A549 (cell line): ENCODE measurements at places on chromosomes 3 and 15.
A peak's percentile ranks its signal among the peaks of the same experiment; 100 is the strongest.

DNA sequence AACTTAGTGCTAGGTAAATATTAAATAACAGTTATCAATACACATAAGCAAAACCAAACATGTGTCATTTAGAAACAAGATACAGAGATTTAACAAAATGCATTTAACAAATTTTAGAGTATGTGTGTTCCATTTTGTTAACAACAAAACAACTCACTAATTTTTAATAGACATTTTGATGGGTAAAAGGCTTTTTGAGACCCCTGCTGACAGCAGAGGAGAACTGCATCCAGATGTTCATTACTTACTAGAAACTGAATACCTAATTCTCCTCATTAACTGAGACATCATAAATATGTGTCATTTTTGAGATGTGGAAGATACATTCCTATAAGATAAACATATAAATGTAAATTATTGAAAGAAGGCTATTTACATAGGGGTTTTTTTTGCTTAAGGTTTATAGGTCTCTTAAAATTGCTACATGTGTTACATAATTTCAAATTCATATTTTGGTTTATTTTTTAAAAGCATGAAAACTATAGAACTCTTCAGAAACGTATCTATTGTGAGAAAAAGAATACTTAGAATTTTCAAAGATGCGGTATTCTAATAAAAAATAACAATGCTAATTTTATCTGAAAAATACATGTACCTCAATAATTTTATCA, 1009.8 kb downstream of the TUSC7 start:
- peak; percentile 17 for DNase-seq

- no peak for DNase-seq
Measured at GRCh38 chr15:37789881-37790280, 144.6 kb upstream of the TMCO5A start.

DNA sequence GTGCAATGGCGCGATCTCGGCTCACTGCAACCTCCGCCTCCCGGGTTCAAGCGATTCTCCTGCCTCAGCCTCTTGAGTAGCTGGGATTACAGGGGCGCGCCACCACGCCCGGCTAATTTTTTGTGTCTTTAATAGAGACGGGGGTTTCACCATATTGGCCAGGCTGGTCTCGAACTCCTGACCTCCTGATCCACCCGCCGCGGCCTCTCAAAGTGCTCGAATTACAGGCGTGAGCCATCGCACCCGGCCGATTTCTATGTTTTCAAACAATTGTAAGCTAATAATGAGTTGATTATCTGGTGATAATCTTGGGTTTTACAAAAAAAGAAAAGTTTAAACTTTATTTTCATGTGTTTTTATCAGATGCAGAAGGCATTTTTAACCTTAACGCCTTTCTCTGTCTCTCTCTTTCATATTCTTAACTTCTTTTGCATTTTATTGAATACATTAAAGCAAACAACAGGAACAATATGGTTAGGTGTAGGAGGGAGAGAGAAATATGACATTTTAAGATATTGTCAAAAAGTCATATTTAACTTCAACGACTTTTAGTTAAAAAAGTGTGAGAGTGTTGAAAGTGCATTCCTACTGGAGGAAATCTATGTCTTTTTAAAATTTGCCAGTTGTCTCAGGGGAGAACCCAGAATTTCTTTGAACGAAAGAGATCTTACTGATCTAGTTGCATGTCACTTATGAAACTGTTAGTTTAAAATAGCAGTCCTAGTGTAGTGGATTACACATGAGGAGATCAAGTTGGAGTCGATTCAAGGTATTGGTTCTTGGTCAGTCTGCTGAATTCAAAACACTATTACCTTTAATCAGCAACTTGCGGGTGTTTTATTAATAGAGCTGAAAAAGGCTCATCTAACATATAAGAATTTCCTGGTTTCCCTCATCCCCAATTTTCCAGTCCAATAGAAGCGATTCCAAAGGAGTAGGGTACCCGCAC, 3.4 kb upstream of the MEIS2 start:
- DNase-seq: no peak

DNA sequence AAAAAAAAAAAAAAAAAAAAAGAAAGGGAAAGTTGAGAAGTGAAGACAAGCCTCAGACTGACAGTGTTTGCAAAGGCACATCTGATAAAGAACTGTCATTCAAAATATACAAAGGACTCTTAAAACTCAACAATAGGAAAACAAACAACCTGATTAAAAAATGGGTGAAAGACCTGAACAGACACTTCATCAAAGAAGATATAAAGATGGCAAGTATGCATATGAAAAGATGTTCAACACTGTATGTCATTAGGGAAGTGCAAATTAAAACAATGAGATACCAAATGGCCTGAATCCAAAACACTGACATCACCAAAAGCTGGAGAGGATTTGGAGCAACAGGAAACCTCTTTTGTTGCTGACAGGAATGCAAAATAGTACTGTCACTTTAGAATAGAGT, 48.6 kb downstream of the MCCC1 start:
- DNase-seq: no peak

DNA sequence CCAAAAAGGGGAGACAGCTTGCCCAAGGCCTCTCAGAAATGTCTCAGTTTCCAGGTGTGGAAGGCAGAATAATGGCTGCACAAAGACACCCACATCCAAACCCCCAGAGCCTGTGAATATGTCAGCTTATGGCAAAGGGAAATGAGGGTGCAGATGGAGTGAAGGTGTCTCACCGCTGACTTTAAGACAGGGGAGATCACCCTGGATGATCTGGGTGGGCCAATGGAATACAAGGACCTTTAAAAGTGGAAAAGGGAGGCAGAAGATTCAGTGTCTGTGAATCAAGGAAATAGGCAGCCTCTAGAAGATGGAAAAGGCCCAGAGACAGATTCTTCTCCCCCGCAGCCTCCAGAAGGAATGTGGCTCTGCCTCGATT, 48.8 kb upstream of the ATP2B2 start:
- DNase-seq: no peak
